ENCODE measurements at places on chromosomes 3 and 15. TPM values are rescaled to one million over a fixed set of nuclear protein-coding genes. Genes with fewer than 3 reads are reported as not detected.

GPR15 gene
- total RNA-seq: not detected

NANOGP8 gene
- total RNA-seq: not detected

RFTN1 gene
- 96.8 TPM for total RNA-seq

GREM1 gene
- total RNA-seq: 78.7 TPM

TASOR gene
- total RNA-seq: 37.8 TPM

MCTP2 gene
- 4.4 TPM for total RNA-seq

NDN gene
- total RNA-seq: 56.5 TPM

CRYBG3 gene
- total RNA-seq: 5.2 TPM

CHRFAM7A gene
- total RNA-seq: 3.0 TPM

NR1I2 gene
- total RNA-seq: under 0.01 TPM
